ENCODE measurements at places on chromosomes 5 and 9. TPM values are rescaled to one million over a fixed set of nuclear protein-coding genes. Genes with fewer than 3 reads are reported as not detected.

GRCh38 chr5:86881493-86882090 is 263.9 kb downstream of the COX7C start:
- DNase-seq: no peak

- DNase-seq: no peak
Measured at GRCh38 chr5:26014206-26014605, 1024.2 kb downstream of the CDH9 start.

DNA sequence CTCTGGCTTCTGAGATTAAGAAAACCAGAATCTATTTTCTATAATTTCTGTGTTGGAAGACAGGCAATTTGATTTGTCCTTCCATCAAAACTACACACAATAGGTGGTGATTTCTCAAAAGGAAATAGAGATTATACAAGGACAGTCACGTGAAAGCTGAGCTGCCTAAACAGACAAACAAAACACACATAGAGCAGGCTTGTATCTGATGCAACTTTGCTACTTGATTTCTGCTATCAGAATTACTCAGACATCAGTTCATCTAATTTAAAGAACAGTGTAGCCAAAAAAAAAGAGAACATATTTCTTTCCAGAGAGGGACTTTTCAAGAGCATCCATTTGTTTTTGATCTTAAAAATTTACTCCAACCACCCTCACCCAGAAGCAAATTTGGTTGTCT is 2128.3 kb upstream of the C9orf72 start:
- DNase-seq: no peak

DNA sequence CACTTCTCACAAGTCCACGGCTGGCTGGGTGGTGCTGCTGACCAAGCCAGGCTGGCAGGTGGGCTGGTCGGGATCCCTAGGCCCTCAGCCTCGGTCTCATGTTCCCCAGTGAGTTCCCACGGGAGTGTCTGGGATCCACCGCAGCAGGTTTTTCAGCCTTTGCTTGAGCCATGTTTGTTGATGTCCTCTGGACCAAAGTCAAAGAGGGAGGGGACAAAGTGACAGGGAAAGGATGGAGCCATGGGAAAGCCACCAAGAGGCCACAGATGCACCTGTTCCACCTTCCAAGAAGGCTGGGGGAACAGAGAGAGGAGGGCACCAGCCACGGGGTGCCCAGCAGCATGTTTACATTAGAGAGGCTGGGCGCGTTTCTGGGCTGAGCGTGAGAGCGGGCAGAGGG is 2.8 kb upstream of the UBAC1 start:
- DNase-seq: no peak

The IFNA13 gene
- not detected for total RNA-seq

DNA sequence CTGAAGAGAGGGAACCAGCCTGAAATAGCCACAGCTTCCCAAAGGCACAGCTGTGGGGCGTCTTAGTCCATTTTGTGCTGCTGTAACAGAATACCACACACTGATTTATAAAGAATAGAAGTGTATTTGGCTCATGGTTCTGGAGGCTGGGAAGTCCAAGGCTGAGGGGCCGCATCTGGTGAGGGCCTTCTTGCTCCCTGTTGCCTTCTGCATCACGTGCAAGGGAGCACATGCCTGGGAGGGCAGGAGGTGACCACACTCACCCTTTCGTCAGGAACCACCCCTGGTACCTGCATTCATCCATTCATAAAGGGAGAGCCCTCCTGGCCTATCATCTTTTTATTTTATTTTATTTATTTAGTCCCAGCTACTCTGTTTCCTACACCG is 10.4 kb downstream of the PLPP7 start:
- DNase-seq: no peak

The TAF11L10 gene
- total RNA-seq: not detected

- no peak for DNase-seq
Measured at GRCh38 chr5:11973469-11973868, 69.2 kb upstream of the CTNND2 start.

The NAIF1 gene
- 5.9 TPM for total RNA-seq

DNA sequence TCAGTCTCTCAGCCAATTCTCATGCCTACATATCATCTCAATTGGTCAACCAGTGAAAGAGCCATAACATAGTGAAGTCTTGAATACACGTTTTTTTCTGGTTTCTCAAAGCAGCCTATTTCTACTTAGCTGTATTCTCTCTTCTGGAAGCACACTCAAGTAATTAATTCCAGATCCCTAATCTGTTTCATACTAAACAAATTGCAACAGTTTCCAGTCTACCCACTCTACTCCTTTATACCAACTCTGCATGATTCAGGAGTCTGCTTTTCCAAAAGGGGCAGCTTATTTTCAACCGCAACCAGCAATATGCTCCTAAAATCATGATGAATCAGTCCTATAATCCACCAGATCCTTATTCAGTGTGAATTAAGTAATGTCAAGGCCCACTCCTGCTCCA is 211.7 kb downstream of the TLE1 start:
- DNase-seq: no peak

GRCh38 chr9:129252937-129253802 is 75.1 kb upstream of the IER5L start:
- DNase-seq: no peak

Measured in omental fat pad (tissue), 4 donors.